ENCODE measurements at places on chromosomes 16 and 17.

DNA sequence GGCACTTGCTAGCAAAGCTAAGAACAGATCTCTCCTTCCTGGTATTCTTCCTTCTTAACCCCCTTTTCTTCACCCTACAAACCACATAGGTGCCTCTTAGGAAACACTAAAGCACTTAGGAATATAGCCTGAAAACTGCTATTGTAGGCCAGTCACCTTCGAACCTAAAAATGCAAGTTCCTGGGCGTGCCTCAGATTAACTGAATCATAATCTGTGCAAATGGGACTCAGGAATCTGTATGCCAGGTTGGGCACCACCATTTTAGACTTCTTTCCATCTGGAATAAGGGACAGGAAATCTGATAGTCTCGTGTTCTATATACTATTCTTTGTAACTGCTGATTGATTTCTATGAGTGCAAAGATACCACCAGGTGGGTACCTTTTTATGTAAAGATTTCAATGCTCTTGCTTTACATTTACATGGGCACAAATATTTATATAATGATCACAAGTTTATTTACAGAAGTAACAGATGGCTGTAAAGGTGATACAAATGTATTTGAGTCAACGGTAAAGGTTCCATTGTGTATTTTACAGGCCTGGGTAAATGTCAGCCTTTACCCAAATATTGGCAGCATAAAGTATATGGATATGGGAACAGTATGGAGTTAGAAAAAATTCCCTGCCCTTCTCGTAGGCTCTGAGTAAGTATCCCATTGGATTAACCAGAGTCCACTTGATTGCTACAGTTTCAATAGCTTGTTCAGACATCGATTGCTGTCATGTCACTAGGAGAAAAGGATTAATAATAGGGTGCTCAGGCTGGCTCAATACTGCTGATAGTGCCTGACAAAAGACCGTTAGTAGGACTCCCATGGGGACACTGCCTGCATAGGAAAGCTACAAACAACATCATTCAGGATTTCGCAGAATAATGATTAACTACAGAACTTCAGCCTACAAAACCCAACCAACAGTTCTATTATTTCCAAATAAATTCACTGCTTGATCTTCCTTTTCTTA lies 124.7 kb downstream of the SNX11 start:
- no peak for DNase-seq

DNA sequence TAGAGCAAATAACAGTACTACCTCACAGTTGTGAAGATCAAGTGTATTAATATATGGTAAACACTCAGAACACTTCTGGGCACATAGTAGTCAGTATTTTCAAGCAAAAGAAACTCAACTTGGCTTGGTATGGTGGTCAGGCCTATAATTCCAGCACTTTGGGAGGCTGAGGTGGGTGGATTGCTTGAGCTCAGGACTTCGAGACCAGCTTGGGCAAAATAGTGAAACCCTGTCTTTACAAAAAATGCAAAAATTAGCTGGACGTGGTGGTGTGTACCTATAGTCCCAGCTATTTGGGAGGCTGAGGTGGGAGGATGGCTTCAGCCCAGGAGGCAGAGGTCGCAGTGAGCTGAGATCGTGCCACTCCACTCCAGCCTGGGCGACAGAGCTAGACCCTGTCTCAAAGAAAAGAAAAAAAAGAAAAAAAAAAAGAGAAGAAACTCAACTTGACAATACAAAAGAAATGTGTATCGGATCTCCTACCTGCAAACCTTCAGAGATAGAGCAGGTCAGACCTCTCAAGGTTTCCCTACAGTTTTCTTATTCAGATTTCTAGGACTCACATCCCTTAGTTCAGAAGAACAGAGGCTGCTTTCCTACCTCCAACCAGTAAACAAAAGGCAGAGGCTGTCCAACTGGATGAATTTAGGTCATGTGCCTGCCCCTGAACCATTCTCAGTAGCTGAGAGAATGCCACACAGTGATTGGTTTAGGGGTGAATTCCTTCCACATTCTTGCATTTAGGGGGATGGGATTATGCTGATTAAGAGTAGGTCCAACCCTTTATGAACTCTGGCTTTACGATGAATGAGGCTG lies 1.7 kb upstream of the KPNA2 start:
- no peak for DNase-seq

- no peak for DNase-seq
Measured at GRCh38 chr16:4529085-4530060, 9.2 kb downstream of the CDIP1 start.

- no peak for DNase-seq
Measured at GRCh38 chr17:59299400-59300092, 31.9 kb upstream of the YPEL2 start.
